ENCODE measurements at places on chromosomes 16 and 17. TPM values are rescaled to one million over a fixed set of nuclear protein-coding genes. Genes with fewer than 3 reads are reported as not detected.

DNA sequence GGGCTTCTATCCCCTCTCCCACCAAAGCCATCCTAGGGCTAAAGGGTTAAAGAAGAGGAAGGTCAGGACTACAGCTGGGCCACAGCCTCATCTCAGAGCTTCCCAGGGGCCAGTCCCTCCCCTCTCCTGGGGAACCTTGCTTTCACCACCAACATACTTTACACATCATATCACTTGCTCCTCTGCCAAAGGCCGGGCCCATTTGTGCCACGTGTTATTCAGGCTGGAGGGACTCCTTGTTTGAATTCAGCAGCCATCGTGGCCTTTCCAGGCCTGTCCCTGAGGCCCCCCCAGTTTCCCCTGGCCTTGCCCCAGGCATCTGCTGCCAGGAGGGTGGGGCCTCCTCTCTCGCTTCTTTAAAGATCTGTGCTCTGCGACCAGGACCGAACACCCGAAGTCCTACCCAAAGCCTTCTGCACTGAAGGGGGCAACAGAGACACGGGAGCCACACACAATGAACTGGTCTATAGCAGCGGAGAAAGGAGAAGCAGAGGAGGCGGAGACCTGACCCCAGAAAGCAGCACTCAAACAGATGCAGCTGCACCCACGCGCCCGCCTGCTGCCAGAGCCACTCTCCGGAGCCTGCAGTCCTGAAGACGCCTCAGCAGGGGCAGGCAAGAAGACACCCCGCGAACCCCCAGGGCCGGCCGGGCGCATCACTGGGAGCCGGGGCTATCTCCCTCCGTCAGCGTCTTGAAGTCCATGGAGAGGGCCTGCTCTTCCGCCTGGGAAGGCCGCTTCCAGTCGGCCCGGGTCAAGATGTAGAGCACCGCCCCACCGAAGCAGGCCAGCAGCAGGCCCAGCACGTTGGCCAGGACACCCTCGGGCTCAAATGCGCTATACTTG lies 12.1 kb downstream of the CYB561 start:
- H3K4me3 ChIP-seq = no peak overlapping the region
- H3K27ac ChIP-seq = no peak overlapping the region
- peak; percentile 88 for DNase-seq
- H3K36me3 ChIP-seq = no peaks in the 10 kb centered on the region

GRCh38 chr17:66971730-66972441 lies 7.4 kb downstream of the CACNG4 start:
- H3K27ac ChIP-seq = no peak overlapping the region
- H3K4me3 ChIP-seq = no peak overlapping the region
- H3K27me3 ChIP-seq = no peaks in the 10 kb centered on the region
- no peaks in the 10 kb centered on the region for H3K4me1 ChIP-seq
- no peaks in the 10 kb centered on the region for H3K36me3 ChIP-seq

GRCh38 chr17:3308603-3309002 lies 10.4 kb upstream of the OR3A1 start:
- no peaks in the 10 kb centered on the region for H3K36me3 ChIP-seq
- no peak overlapping the region for H3K4me3 ChIP-seq
- H3K27me3 ChIP-seq = no peaks in the 10 kb centered on the region
- H3K27ac ChIP-seq = no peak overlapping the region
- no peaks in the 10 kb centered on the region for H3K4me1 ChIP-seq

GRCh38 chr17:1384905-1385435 lies 15.1 kb downstream of the YWHAE start:
- peak; percentile 26 for DNase-seq
- H3K4me3 ChIP-seq = no peak overlapping the region
- no peaks in the 10 kb centered on the region for H3K4me1 ChIP-seq
- no peaks in the 10 kb centered on the region for H3K36me3 ChIP-seq
- no peaks in the 10 kb centered on the region for H3K27me3 ChIP-seq

DNA sequence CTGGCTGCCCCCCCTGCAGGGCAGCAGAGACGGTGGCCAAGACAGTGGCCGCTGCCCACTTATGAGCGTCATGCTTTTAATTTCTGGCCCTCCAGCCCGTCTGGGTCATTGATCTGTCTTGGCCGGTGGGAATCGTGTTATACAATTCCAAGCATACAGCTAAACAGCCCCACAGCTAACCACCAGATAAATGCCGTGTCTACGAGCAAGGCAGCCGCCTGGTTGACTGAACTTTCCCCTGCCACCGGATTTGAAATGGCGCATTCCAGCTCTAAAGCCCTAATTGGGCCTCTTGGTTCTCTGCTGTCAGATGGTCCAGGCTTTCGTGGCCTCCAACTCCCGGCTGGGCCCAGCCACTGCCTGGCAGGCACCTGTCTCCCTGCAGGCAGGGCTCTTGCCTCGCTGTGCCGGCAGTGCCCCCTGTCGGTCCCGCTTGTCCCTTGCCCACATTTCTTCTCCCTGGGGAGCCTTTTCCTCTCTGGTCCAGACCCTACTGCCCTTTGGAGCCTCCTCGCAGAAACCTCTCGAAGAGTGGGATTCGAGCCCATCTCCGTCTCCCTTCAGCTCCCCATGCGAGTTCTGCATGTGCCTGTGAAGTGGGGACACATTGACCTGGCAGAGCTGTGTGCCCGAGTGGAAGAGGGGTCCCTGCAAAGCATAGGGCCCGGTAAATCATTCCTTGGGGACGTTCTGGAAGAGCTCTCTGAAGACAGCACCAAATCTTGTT lies 1.8 kb upstream of the RBFOX3 start:
- no peak for DNase-seq
- H3K36me3 ChIP-seq = no peaks in the 10 kb centered on the region
- H3K4me1 ChIP-seq = no peaks in the 10 kb centered on the region
- H3K4me3 ChIP-seq = no peak overlapping the region
- no peaks in the 10 kb centered on the region for H3K27me3 ChIP-seq

Gene ACE
- 6.6 TPM for total RNA-seq

DNA sequence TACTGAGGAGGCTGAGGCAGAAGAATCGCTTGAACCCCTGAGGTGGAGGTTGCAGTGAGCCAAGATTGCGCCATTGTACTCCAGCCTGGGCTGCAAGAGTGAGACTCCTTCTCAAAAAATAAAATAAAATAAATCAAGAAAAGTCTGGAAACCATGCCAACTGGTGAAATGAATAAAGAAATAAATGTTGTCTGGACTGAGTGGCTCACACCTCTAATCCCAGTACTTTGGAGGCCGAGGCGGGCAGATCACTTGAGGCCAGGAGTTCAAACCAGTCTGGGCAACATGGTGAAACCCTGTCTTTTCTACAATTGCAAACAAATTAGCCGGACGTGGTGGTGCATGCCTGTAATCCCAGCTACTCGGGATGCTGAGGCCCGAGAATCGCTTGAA lies 744 bp upstream of the LRRC37A3 start:
- H3K27me3 ChIP-seq = no peaks in the 10 kb centered on the region
- H3K4me1 ChIP-seq = no peaks in the 10 kb centered on the region
- no peaks in the 10 kb centered on the region for H3K36me3 ChIP-seq

GRCh38 chr16:75114946-75115825 lies 1.4 kb downstream of the LDHD start:
- H3K4me3 ChIP-seq = no peak overlapping the region
- no peak for DNase-seq
- H3K27ac ChIP-seq = no peak overlapping the region
- H3K27me3 ChIP-seq = no peaks in the 10 kb centered on the region

DNA sequence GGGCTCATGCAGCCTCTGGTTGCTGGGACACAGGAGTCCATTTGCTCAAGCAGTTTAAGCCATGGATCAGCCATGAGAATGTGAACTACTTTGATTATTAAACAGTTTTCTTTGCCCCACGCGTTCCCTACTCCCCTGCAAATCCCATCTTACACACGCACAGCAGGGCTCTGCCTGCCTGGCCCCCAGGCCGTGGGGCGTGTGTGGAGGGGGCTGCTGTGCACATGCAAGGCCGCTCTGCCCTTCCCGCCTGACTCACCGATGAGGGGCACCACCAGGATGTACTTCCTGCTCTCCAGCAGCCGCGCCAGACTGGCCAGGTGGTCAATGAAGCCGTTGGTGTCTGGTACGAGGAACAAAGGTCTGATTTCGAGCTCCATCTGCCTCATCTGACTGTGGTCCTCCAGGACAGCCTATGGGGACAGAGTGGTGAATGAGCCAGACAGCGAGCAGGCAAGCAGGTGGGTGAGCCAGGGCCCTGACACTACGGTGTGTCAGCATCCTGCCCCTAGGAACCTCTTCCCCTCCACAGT lies 13.7 kb downstream of the HIC1 start:
- H3K36me3 ChIP-seq = no peaks in the 10 kb centered on the region
- H3K27me3 ChIP-seq = no peaks in the 10 kb centered on the region
- no peaks in the 10 kb centered on the region for H3K4me1 ChIP-seq
- no peak overlapping the region for H3K4me3 ChIP-seq

Gene DDX5
- 936 TPM for total RNA-seq

GRCh38 chr17:72145962-72146361 lies 25.1 kb downstream of the SOX9 start:
- H3K27me3 ChIP-seq = no peaks in the 10 kb centered on the region
- no peak for DNase-seq
- H3K4me1 ChIP-seq = no peaks in the 10 kb centered on the region
- H3K4me3 ChIP-seq = no peak overlapping the region

DNA sequence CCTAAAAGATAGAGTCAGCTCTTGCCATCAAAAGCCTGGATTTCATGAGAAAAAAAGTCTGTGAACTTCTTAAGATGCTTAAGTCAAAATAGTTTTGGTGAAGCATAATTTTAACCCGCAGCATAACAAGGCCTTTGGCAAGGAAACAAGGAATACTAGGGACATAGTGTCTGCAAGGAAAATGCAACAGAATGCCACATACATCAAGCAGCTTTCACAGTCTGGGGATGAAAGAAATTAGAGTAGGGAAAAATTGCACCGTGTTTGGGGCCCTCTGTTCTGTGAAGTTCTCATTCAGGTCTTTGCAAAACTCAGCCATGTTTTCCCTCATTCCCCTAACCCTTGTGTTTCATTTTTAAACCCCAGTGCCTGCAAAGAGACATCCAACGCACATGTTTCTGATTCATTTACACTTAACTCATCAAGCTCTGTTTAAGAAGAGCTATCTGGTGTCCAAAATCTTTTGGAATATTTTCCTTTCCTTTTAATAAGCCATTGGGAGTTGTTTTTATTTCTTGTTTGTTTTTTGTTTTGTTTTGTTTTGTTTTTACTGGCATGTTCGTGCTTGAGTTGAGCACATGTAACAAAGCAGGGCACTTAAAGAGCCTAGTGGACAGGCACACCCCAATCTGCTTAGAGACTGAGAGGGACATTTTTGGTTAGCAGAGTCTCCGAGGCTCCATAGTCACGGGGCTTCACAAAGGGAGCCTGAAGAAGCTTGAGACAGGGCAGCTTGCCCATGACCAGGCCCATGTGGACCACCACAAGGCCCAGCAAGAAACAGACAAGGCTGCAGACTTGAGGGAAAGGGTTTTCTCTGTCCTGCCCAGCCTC lies 116.5 kb downstream of the ANKFN1 start:
- H3K36me3 ChIP-seq = no peaks in the 10 kb centered on the region
- no peak overlapping the region for H3K27ac ChIP-seq
- H3K4me1 ChIP-seq = no peaks in the 10 kb centered on the region
- H3K4me3 ChIP-seq = no peak overlapping the region
- DNase-seq = no peak

DNA sequence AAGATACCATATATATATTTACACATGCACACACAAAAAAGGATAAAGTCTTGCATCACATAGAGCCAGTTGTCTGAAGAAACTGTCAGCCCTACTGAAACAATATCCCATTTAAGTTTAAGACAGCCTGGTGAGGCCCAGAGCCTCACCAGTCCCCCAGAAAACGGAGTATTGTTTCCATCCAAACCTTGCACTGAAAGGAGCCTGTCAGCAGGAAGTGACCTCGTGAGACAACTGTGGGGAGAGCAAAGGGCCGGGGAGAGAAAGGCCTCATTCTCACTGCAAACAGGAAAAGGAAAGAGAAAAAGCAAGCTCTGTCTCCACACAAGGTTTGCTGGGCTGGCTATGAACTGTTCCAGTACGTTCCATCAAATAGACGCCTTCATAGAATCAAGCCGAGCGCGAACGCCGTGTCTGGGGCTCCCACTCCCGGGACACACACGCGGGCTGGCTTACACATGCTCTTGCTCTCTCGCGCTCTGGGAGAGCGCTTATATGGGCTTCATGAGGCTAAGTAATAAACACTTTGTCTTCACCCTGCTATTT lies 44.4 kb upstream of the ZFHX3 start:
- peak overlapping the region; percentile 44 for H3K4me3 ChIP-seq
- H3K36me3 ChIP-seq = no peaks in the 10 kb centered on the region
- peak overlapping the region; percentile 94 for H3K27ac ChIP-seq
- H3K27me3 ChIP-seq = no peaks in the 10 kb centered on the region
- peaks cover 7% of the 10 kb centered on the region for H3K4me1 ChIP-seq
- DNase-seq = no peak

GRCh38 chr17:74055508-74056160 lies 147.8 kb upstream of the RPL38 start:
- DNase-seq = no peak
- no peaks in the 10 kb centered on the region for H3K4me1 ChIP-seq
- no peaks in the 10 kb centered on the region for H3K27me3 ChIP-seq
- H3K4me3 ChIP-seq = no peak overlapping the region

GRCh38 chr16:20114356-20114755 lies 40.7 kb upstream of the GPR139 start:
- H3K27me3 ChIP-seq = no peaks in the 10 kb centered on the region
- no peaks in the 10 kb centered on the region for H3K4me1 ChIP-seq
- no peaks in the 10 kb centered on the region for H3K36me3 ChIP-seq
- no peak overlapping the region for H3K4me3 ChIP-seq

DNA sequence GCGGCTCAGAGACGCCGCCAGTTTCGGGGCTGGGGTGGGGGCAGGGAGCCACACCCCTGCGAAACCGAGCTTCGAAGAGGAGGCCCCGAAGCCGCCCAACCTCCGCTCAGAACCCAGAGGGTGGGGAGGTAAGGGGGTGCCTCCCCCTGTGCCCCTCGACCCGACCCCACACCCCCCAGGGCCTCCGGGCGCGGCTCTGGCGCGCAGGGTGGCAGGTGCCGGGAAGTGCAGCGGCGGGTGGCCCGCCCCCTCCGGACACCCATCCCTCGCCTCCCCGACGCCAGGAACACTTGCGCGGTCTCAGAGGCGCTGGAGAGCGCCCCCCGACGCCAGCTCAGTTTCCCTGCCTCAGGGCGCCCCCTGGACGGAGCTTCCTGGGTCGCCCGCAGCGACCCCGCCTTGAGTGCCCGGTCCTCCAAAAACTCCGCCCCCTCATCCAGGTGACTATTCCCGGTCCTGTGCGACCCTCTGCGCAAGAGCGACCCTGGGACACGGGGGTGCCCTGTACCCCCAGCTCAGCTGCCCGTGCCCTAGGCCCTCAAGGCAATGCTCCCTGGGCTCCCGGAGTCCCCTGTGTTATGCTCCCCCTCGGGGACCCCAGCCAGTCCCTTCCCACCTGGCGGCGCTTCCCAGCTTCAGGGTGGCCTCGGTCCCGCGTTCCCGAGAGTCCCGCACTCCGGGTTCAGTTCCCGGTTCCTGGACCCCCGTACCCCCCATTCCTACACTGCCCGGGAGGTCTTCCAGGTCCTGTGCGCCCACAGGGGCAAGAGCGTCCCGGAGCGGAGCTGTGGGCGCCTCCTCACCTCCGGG lies 562 bp downstream of the PPL start:
- DNase-seq = no peak
- H3K36me3 ChIP-seq = no peaks in the 10 kb centered on the region
- H3K27me3 ChIP-seq = no peaks in the 10 kb centered on the region
- H3K4me3 ChIP-seq = peak overlapping the region; percentile 74
- H3K27ac ChIP-seq = no peak overlapping the region

GRCh38 chr17:79979221-79979741 lies 56.4 kb downstream of the TBC1D16 start:
- no peak overlapping the region for H3K4me3 ChIP-seq
- H3K27me3 ChIP-seq = no peaks in the 10 kb centered on the region
- no peak overlapping the region for H3K27ac ChIP-seq
- H3K36me3 ChIP-seq = no peaks in the 10 kb centered on the region
- peak; percentile 72 for DNase-seq

Gene EPX
- total RNA-seq = not detected
